GM23338 (cell line): ENCODE measurements at places on chromosomes 16 and 17. TPM values are rescaled to one million over a fixed set of nuclear protein-coding genes. Genes with fewer than 3 reads are reported as not detected.

OR3A3 gene
- polyA plus RNA-seq, result not detected in 2 replicates

SLC6A2 gene
- polyA plus RNA-seq, result 0.23 and 0.39 TPM in 2 replicates

SP2 gene
- 10.8 and 12.9 TPM in 2 replicates for polyA plus RNA-seq

PRAC1 gene
- 0.70 TPM in 1 of 2 replicates, not detected in the other for polyA plus RNA-seq

HNF1B gene
- polyA plus RNA-seq, result 0.19 TPM in 1 of 2 replicates, not detected in the other

KRTAP4-6 gene
- polyA plus RNA-seq, result not detected in 2 replicates

EFCAB5 gene
- 0.68 and 1.1 TPM in 2 replicates for polyA plus RNA-seq

C17orf107 gene
- polyA plus RNA-seq, result 0.78 and 1.9 TPM in 2 replicates

TBC1D3H gene
- polyA plus RNA-seq, result not detected in 2 replicates

CLEC10A gene
- not detected in 2 replicates for polyA plus RNA-seq

GALK1 gene
- polyA plus RNA-seq, result 31.7 and 34.7 TPM in 2 replicates

GSPT1 gene
- 118 and 126 TPM in 2 replicates for polyA plus RNA-seq

HCRT gene
- 0.70 TPM in 1 of 2 replicates, not detected in the other for polyA plus RNA-seq

ENPP7 gene
- not detected in 2 replicates for polyA plus RNA-seq

MYH8 gene
- polyA plus RNA-seq, result not detected in 2 replicates

TNK1 gene
- polyA plus RNA-seq, result 6.1 TPM in 2 replicates

SLC47A1 gene
- polyA plus RNA-seq, result 0.53 and 0.64 TPM in 2 replicates

CCDC92B gene
- polyA plus RNA-seq, result 4.8 and 5.7 TPM in 2 replicates

NPTX1 gene
- 3.4 and 4.1 TPM in 2 replicates for polyA plus RNA-seq

NDRG4 gene
- polyA plus RNA-seq, result 16.3 TPM in 2 replicates

TMEM100 gene
- 0.52 and 0.73 TPM in 2 replicates for polyA plus RNA-seq
